Activated CD8-positive, alpha-beta memory T cell treated with anti-CD3 and anti-CD28 coated beads for 24 hours (primary cell): ENCODE measurements at places on chromosomes 2 and 18.

DNA sequence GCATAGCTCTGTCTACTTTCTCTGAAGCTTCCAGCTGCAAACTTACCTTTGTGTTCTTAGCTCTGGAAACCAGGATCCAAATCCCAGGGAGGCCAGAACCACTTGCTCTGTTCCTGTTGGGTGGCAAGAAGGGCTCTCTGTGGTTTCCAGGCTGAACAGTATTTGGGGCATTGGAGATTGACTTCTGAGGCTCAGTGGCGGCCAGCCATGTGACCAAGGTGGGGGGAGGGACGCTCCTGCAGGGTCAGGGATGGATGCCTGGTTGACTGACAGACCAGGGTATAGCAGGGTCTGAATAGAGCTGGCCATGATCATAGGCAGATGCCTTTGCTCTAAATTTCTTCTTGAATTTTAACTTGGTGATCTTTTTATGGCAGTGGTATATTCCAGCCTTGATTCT lies 15.1 kb downstream of the SLC4A5 start:
- DNase-seq: no peak

DNA sequence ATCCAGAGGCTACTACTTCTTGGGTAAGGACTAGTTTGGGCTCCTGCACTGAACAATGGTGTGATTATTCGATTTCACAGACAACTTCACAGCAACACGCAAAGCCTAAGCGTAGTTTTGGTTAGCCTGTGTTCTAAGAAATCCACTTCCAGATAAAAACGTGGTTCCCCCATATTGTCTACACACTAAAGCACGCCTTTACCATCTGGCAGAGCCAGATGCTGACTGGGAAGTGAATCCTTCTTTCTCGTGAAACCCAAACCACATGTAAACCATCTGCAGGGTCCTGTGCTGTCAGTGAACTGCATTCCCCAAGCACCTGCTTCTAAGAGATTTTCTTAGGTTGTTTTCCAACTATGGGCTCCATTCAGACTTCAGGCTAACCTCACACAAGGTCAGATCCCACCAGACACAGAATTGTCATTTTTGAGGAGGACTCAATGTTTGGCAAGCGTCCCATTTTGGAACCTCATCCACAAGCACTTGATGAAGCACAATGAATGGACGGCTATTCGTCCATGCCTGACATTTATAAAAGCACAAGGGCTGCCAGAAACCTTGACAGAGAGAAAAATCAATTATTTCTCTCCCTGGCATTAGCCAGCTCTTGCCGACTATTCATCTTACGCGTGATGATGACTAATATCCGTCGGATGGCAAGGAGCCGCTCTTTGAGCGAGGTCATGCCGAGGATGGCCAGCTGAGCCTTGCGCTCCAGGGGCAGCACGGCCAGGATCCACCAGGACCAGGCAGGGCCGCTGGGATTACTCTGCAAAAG lies 38.4 kb downstream of the LONRF2 start:
- no peak for DNase-seq

GRCh38 chr18:6352275-6352674 lies 62.4 kb downstream of the L3MBTL4 start:
- no peak for DNase-seq

DNA sequence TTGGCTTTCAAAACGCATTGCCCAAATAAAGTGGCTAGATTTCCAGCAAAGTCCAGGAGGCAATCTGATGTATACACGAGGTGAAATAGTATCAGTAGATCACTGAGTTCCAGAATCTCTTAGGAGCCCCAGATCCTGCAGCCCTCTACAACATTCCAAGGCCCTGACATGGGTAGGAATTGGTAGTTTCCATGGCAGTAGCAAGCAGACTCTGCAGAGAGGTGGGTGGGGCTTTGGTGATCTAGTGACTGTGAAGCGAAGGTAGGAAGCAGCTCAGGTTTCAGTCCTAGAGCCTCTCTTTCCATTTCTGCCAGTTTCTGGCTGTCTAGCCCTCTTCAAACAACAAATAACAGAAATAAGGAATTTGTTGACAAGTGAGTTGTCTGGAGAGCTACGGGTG lies 13.8 kb upstream of the SGPP2 start:
- DNase-seq: no peak

- no peak for DNase-seq
Measured at GRCh38 chr2:34102339-34102738, 503.2 kb upstream of the FAM98A start.

- no peak for DNase-seq
Measured at GRCh38 chr2:5696945-5697521, 4.8 kb downstream of the SOX11 start.

GRCh38 chr2:239263669-239264491 lies 136.9 kb downstream of the HDAC4 start:
- peak; percentile 56 for DNase-seq

- DNase-seq: no peak
Measured at GRCh38 chr2:187081461-187081860, 232.5 kb upstream of the ZSWIM2 start.

DNA sequence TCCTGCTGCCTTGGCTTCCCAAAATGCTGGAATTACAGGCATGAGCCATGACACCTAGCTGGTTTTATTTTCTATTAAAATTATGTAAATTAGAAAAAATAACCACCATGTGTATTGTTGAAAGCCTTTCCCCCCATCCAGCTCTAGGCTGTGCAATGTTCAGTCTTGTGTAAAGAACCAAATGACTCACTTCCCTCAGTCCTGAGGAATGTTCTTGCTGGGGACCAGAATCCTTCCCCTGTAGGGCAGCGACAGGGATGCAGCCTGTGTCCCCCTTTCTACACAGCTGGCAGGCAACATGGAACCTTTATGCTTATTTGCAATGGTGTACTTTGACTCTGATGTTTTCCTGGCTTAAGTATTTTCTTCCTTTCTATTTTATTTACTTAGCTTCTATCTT lies 29.4 kb downstream of the AOX1 start:
- no peak for DNase-seq

DNA sequence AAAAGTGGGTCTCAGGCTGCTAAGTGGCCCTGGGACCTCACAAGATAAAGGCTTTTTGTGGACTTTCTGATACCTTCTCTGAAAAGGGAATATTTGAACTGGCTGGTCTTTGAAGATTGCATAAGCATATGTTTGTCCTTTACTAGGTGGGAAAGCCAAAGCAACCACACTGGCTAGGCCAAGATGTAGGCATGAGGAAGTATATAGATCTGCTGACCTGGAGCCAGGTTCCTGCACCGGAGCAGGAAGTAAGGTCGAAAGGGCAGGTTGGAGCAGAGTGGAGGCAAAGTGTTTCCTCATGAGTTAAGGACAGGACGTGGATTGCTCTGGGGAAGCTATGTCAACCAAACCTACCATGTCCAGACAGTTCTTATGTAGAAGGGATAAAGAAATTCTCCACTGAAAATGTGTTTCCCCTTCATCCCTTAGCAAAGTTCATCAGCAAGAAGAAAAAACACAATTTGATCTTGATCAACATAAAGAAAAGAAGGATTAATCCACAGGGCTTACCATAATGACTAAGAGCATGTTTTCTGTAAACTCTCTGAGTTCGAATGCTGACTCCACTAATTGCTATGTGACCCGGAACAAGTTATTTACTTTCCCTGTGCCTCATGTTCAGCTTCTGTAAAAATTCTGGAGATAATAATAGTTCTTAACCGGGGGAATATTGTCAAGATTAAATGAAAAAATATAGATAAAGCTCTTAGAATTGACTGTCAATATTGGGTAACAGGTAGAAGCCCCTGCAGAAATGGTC lies 156.1 kb upstream of the SRD5A2 start:
- no peak for DNase-seq

GRCh38 chr2:43818761-43819160 lies 19.9 kb downstream of the ABCG5 start:
- DNase-seq: no peak

DNA sequence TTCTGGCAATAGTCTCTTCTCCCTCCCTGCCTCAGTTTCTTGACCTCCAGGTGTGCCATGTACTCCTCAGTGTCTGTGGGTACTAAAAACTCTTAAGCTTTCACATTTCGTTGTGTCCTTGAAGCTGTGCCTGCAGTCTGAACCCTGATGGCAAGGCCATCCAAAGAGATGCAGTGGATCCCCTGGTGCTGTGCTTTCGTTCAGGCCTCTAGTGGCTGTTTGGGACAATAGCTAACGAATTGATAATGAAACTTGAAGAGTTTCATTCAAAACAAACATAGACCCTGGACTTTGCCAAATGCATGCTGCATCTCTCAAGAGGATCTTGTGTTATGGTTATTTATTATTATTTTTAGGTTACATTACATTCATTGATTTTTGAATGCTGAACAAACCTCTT lies 523.1 kb upstream of the FSIP2 start:
- DNase-seq: no peak

GRCh38 chr2:230430957-230431910 lies 15.2 kb downstream of the SP100 start:
- no peak for DNase-seq

- no peak for DNase-seq
Measured at GRCh38 chr2:105085525-105085924, 47.7 kb downstream of the MRPS9 start.

- DNase-seq: no peak
Measured at GRCh38 chr2:76861708-76862107, 660.5 kb downstream of the LRRTM4 start.

- no peak for DNase-seq
Measured at GRCh38 chr18:66046032-66046602, 295.3 kb downstream of the CDH7 start.

DNA sequence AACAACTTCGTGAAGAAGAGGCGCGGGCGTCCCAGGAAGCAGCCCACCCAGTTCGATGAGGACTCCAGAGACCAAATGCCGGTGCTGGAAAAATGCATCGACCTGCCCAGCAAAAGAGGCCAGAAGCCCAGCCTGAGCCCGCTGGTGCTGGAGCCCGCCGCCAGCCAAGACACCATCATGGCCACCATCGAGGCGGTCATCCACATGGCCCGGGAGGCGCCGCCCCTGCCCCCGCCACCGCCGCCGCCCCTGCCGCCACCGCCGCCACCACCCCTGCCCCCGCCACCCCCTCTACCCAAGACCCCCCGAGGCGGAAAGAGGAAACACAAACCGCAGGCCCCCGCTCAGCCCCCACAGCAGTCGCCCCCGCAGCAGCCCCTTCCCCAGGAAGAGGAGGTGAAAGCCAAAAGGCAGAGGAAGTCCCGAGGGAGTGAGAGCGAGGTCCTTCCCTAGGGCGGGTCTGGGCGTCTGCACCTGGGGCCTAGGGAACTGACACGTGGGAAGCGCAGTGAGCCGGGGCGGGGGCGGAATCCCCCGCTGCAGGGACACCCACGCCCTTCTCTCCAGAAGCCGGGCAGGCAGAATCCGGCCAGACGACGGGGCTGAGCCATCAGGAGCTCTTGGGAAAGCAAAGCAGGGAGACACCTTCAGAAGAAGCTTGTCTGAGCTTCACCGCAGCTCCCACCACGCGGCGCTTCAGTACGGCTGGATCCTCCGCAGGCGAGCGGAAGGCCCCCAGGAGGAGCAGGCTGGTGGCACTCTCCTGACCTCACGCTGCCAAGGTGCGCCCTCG lies 382.8 kb downstream of the SETBP1 start:
- no peak for DNase-seq

GRCh38 chr2:195695002-195695631 lies 38.1 kb downstream of the SLC39A10 start:
- no peak for DNase-seq

DNA sequence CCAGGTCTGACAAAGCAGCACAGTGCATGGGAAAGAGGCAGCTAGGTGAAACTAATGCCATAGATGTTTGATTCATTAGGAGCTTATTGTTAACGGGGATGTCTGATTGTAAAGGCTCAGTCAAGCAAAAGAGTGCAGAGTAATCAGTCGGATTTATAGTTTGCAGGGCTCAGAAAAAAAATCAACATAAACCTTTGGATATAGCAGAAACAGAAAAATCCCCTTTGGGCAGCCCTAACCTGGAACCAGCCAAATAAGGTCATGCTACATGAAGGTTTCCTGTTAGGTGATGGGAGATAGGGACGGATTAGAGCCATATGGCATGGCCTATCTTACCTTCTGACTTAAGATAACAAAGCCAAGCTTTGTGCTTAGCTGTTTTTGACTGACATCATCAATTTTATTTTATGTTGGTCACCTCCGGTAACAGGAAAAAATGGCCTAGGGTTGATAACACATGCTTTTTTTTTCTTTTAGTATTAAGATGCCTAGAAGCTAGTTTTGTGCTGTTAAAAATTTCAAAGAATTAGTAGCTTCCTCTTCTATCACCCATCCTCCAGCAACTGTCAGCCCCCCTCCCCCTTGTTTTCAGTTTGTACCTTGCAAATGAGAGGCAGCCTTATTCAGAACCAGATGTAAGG lies 60.7 kb upstream of the ZEB2 start:
- no peak for DNase-seq

- no peak for DNase-seq
Measured at GRCh38 chr18:2729757-2730156, 74.2 kb downstream of the SMCHD1 start.

- no peak for DNase-seq
Measured at GRCh38 chr2:54958717-54959371, 91.4 kb downstream of the RTN4 start.

DNA sequence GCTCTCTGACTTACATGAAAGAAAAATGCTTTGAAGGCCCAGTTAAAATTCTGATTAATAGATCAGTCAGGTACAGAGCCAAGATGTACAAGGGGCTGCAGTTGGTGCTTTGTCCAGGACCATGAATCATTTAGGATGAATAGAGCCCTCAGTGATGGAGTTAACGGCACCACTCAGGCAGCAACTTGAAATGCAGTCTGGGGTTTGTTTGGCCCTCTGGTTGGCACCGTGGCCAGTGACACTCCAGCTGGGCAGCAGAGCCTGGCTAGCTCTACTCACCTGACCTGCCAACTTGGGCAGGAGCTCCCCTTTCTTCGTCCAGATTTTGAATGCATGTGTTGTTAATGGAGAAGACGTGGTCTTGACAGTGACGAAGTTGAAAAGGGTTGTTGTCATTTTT lies 493.0 kb upstream of the ACVR2A start:
- no peak for DNase-seq

DNA sequence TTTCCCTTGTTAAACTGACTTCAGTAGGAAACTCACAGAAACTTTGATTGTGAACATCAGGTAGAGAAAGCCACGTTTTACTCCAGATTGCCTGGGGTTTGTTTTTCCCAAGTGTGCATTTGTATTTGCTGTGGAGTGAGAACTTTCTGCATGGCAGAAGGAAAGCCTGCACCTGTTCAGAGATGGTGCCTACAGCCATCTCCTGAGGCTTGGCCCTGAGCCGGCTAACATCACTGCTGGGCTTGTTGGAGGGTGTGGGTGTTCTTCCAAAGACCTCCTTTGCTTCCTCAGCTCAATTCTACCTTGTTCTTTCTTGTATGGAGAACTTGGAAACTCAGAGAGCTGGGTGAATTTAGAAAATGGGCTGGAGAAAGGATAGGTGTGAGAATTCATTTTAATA lies 16.1 kb downstream of the KCNS3 start:
- no peak for DNase-seq
